ENCODE measurements at places on chromosomes 3 and 15. TPM values are rescaled to one million over a fixed set of nuclear protein-coding genes. Genes with fewer than 3 reads are reported as not detected.

MINDY2 gene
- total RNA-seq: 50.3 TPM

RFT1 gene
- total RNA-seq: 11.3 TPM

CTXND1 gene
- total RNA-seq: 4.2 TPM

FSIP1 gene
- total RNA-seq: 22.6 TPM

GALK2 gene
- total RNA-seq: 39.4 TPM

GRK7 gene
- total RNA-seq: not detected

SPCS1 gene
- 62.5 TPM for total RNA-seq

SLC27A2 gene
- total RNA-seq: 6.2 TPM

C3orf85 gene
- not detected for total RNA-seq

TRPC1 gene
- 95.3 TPM for total RNA-seq

KCNMB3 gene
- 3.2 TPM for total RNA-seq

NANOGP8 gene
- 0.69 TPM for total RNA-seq
